ENCODE measurements at places on chromosomes 1 and 21.
A peak's percentile ranks its signal among the peaks of the same experiment; 100 is the strongest.

- no peak for DNase-seq
These were observed 49.4 kb downstream of the CAPN9 start for GRCh38 chr1:230796626-230797025.

DNA sequence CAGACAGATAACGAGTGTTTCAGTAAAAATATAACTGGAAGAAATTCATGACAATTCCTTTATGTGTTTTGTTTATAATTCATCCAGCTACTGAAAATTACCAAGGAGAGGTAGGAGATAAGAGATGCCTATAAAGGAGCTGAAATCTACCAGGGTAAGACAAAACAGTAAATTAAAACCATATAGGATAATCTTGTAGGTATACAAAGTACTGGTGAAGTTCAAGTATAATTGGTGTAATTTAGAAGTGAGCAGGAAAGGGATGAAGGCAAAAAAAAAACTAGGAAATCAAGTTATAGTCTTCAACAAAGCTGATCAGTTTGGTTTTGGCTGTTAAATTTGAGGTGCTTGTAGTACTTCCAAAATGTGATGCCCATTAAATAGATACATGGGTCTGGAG, 1.2 kb upstream of the WARS2 start:
- no peak for DNase-seq

DNA sequence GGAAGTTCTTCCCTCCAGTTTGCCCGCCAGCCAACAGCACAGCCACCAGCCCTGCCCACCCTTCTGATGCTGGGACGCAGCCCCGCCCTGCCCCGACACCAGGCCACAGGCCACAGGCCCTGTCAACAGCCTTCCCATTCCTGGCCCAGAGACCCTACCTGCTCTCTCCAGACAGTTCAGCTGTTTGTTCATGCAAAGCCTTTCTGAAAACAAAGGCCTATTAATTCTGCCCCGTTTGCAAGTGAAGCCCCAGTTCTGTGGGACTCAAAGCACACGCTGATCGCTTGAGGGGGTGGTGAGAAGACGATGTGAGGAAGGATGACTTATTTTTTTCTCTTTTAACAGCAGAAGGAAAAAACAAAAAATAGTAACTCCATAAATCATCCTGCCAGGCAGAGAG, 55.4 kb upstream of the KIF26B start:
- no peak for DNase-seq

GRCh38 chr1:153262462-153263157, 3.1 kb downstream of the LORICRIN start:
- no peak for DNase-seq

DNA sequence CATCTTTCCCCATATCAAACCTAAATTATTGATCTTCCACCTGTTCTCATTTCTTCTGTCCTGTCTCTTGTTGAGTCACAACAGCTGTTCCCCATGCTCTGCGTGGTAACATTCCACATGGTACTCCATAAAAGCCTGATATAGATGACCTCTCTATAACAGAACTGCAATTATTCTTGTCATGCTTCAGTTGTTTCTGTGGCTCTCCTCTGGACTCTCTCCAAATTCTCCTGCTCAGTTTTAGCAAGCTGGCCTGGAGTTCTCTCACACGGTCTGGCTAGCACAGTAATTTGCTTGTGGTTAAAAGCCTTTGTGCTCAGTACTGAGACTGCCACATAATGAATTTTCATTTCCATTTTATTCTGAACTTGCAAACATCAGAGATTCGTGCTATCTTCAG, 10.6 kb upstream of the LRRC39 start:
- peak; percentile 52 for DNase-seq

- DNase-seq = no peak
These were observed 12.5 kb upstream of the TTLL10 start for GRCh38 chr1:1161078-1161682.

DNA sequence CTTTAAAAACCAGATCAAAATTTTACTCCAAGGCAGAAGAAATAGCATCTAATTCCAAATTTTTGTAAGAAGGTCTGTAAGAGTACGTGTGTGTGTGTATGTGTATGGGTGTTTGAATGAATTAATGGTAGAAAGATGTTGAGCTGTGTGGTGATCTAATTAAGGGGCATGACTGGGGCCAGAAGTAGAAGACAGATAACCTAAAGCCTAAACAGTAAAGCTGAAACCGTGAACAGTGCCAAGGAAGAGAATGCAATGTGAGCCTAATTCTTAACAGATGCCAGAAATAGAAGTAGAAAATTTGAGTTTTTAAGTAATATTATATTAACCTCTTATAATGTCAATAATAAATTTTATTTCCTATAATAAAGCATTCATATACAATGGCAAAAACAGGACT, 38.2 kb downstream of the BRINP3 start:
- no peak for DNase-seq

GRCh38 chr1:175555266-175555665, 188.1 kb downstream of the TNR start:
- no peak for DNase-seq

DNA sequence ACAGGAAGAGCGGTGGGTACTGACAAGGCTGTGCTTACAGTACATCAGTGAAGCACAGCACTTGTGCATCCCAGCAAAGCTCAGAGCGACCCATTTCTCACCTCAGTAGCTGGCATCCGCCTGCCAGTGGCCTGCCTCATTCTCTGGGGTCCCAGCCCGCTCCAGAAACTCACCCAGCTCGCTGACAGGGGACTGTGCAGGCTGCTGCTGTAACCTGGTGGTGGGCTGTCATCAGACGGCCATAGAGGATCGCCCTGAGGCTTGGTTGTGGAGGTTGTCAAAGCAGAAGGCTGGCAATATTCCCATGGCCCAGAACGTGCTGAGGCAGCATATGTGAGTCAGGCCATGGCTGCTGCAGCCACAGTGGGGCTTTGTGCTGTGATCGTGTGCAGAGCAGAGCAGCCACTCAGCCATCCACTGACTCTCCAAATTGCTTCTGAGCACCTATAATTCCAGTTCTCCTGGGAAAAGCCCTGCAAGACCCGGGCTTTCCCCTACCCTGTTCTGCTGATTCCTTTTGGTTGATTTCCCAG, 13.6 kb upstream of the GPR137B start:
- no peak for DNase-seq

DNA sequence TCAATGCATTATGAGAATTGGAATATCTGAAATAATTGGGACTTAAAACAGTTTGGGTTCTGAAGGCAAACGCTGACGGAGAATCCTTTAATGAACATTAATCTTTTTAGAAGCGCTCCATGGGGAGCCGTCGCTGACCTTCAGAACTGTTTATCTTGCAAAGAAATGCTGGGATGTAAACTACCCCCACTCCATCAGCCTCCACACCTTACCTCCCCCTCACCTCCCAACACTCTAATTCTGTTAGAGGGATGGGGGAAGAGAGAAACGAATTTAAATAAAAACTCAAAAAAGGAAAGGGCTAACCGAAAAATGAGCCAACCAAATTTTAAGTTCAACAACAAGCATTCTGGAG, 44.1 kb upstream of the DNAJC6 start:
- DNase-seq = no peak

- DNase-seq = no peak
These were observed 160.0 kb downstream of the SDCCAG8 start for GRCh38 chr1:243415663-243416408.

All from right renal cortex interstitium (tissue), 3 donors.